MCF 10A (cell line): ENCODE measurements at places on chromosomes 2 and 18. TPM values are rescaled to one million over a fixed set of nuclear protein-coding genes. Genes with fewer than 3 reads are reported as not detected.

Gene MRPS9
- 30.4 and 40.0 TPM in 2 replicates for total RNA-seq

- H3K4me1 ChIP-seq = no peaks in the 10 kb centered on the region
- H3K27ac ChIP-seq = no peak overlapping the region
- H3K27me3 ChIP-seq = no peaks in the 10 kb centered on the region
- no peak overlapping the region for H3K4me3 ChIP-seq
- DNase-seq = no peak
Observed at GRCh38 chr2:158651358-158652057, 143.6 kb upstream of the DAPL1 start.

GRCh38 chr2:43251171-43251731 lies 24.8 kb upstream of the ZFP36L2 start:
- H3K4me3 ChIP-seq = no peak overlapping the region
- no peaks in the 10 kb centered on the region for H3K27me3 ChIP-seq
- H3K4me1 ChIP-seq = no peaks in the 10 kb centered on the region

GRCh38 chr2:33034784-33035183 lies 88.0 kb downstream of the LTBP1 start:
- no peaks in the 10 kb centered on the region for H3K4me1 ChIP-seq
- no peaks in the 10 kb centered on the region for H3K27me3 ChIP-seq
- peak; percentile 44 for DNase-seq
- no peaks in the 10 kb centered on the region for H3K36me3 ChIP-seq

Gene RGPD3
- total RNA-seq = 0.20 TPM in 1 of 2 replicates, not detected in the other

GRCh38 chr2:217370391-217370790 lies 510.5 kb upstream of the TNP1 start:
- DNase-seq = peak; percentile 75
- peaks cover 12% of the 10 kb centered on the region for H3K4me1 ChIP-seq
- H3K27ac ChIP-seq = no peak overlapping the region
- no peak overlapping the region for H3K4me3 ChIP-seq

- no peak for DNase-seq
- no peaks in the 10 kb centered on the region for H3K27me3 ChIP-seq
- H3K4me3 ChIP-seq = no peak overlapping the region
Observed at GRCh38 chr2:218273908-218274249, 3.6 kb downstream of the PNKD start.
